Naive B cell (primary cell): ENCODE measurements at places on chromosomes 6 and 20.

- no peak for DNase-seq
Observed at GRCh38 chr6:3334555-3334954, 75.8 kb downstream of the PSMG4 start.

DNA sequence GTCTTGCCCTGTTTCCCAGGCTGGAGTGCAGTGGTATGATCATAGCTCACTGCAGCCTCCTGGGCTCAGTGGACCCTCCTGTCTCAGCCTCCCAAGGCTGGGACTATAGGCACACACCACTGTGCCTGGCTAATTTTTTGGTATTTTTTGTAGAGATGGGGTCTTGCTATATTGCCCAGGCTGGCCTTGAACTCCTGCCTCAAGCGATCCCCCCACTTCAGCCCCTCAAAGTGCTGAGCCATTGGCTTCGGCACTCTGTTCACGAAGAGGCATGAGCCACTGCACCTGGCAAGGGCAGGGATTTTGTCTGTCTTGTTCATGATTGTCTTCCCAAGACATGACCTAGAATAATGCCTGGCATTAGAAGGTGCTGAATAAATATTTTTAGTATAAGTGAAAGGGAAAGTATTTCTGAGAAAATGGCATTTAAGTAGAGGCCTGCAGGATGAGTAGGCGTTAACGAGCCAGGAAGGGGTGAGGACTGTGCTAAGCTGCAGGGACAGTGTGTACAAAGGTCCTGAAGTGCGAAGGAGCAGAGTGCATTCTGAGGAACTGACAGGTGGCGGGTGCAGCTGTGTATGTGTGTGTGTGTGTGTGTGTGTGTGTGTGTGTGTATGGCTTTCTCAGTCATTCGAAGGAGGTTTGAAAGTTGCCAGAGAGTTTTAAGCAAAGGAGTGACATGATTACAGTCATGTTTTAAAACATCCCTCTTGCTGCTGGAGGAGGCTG, 43.0 kb downstream of the VEGFA start:
- DNase-seq: no peak

DNA sequence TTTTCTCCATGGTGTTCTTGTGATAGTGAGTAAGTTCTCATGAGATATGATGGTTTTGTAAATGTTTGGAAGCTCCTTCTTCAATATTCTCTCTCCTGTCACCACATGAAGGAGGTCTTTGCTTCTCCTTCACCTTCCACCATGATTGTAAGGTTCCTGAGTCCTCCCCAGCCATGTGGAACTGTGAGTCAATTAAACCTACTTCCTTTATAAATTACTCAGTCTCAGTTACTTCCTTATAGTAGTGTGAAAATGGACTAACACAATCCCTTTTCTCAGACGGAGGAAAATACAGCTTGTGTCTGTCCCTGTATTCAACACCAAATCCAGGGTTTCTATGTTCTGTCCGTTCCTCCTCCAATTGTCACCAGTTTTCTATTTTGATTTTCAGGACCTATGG, 181.0 kb downstream of the ALDH8A1 start:
- DNase-seq: no peak

GRCh38 chr6:82840571-82840970, 225.1 kb downstream of the UBE3D start:
- DNase-seq: no peak

GRCh38 chr20:63520934-63521601, 503 bp downstream of the PPDPF start:
- DNase-seq: peak; percentile 39

- DNase-seq: no peak
Observed at GRCh38 chr6:99822741-99823512, 171.1 kb downstream of the MCHR2 start.

DNA sequence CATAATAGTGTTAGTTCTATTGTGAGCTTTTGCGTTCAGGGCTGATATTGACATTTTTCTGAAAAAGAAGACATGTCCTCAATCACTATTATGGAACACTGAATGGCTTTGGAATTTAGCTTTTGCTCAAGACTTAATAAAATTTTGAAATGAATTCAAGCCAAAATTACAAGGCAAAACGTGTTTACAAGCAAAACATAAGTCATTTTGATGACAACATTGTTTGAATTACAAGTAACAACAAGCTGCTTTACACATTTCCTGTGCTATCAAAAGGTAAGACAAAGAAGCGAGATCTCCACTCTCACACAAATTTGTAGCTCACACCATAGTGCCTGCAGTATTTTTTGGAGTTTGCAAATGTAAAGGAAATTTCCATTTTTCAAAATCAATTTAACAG, 37.4 kb downstream of the POU3F2 start:
- no peak for DNase-seq

DNA sequence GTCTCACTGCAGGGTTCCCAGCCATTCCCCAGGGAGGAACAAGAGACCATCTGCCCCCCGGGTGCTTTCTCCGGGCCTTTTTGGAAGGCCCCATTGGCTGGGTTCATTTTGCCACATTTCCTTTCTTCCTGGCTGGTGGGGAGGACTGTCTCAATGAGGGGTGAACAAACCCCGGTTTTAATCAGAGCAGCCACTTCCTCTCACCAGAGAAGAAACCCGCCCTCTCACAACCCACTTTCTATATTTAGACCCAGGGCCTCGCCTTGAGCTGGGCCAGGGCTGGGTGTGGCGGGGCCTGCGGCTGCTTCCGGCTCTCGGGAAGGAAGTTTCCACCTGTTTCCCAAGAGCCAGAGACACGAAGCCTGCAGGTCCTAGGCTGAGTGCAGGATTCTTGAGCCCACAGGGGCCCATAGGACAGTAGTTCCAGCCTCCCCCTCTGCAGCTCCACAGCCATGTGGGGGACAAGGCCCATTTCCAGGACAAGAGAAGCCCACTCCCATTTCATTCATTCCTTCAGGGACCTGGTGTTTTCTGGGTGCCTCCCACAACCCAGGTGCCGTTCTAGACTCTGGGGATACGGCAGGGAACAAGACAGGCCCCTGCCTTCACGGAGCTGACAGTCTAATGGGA, 41.8 kb downstream of the RBM38 start:
- DNase-seq: peak; percentile 81

DNA sequence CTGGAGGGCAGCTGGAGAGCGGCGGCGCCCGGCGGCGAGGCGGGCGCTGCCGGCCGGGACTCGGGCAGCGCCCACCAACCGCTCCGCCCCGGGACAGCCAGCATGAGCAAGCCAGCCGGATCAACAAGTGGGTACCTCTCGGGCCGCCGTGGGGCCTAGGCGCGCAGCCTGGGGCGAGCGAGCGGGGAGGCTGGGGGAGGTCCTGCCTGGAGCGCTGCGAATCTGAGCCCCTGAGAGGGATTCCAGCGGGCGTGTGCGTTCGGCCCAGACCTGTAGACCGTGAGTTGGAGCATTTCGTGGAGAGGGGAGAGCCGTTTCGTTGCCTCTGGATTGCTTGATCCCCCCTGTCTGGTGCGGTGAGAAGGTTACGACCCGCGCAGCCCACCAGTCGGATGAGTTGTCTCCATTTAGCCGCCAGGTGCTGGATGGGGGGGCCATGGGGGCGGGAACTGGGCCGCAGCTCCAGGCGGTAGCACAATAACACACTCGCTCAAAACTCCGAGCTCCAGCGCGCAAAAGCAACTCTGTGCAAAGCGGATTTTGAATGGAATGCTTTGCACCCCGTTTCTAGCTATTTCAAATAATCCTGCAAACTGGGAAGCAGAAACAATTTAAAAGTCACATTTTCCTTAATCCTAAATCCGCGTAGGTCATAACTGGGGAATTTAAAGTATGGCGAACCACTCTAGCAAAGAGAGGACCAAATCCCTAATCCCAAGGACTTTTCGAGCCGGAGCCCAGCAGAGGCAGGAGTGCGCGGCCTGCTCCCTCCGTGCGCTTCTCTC, 1.0 kb downstream of the NR2E1 start:
- no peak for DNase-seq

GRCh38 chr6:168415098-168415992, 25.6 kb upstream of the SMOC2 start:
- DNase-seq: no peak

GRCh38 chr20:8447262-8448120, 315.4 kb downstream of the PLCB1 start:
- no peak for DNase-seq

- DNase-seq: no peak
Observed at GRCh38 chr6:130298258-130298657, 67.6 kb upstream of the TMEM200A start.

DNA sequence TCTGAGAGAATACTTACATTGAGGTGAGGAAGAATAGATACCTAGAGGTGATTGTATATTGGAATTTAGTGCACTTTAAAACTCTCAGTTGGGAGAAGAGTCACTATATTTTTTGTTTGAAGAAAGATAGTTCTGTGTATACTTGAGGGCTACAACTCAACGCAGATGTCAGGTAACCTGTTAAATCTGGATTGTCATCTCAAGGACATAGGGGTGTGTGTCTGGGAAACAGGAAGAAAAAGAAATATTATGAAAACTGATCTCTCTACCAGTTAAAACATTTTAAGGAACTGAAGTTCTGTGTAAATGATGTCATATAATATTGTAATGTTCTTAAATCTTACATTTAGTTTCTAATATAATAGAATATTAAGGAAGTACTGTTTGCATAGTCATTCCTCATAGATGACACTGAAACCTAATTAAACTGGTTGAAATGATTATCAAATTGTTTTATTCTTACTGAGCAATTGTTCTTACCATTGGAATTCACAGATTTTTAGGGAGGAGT, 86.2 kb downstream of the SMAP1 start:
- no peak for DNase-seq

- DNase-seq: no peak
Observed at GRCh38 chr6:105294129-105294528, 108.8 kb downstream of the PREP start.

- DNase-seq: no peak
Observed at GRCh38 chr6:153644000-153644399, 395.0 kb upstream of the OPRM1 start.

- DNase-seq: no peak
Observed at GRCh38 chr6:44896701-44897100, 431.4 kb upstream of the RUNX2 start.

- no peak for DNase-seq
Observed at GRCh38 chr6:113526995-113527394, 330.1 kb upstream of the MARCKS start.

DNA sequence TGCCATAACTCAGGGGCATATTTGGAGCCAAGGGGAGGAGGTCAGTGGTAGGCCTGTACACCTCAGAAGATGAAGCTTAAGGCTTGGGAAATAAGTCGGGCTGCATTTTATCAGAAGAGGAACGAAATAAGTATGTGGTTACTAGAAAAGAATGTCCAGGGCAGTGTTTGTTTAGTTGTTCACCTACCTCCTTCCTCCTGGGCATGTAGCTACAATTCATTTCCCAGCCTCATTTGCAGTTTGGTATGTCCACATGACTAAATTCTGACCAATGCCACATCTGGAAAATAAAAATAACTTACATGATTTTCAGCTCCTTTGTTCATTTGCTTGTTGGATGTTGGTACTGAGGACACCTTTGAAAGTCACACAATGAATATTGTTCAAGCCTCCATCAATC, 294.5 kb upstream of the RGS17 start:
- DNase-seq: no peak

GRCh38 chr20:44598423-44599305, 16.3 kb downstream of the PKIG start:
- no peak for DNase-seq

- DNase-seq: no peak
Observed at GRCh38 chr20:24158281-24158680, 169.7 kb upstream of the GGTLC1 start.

GRCh38 chr20:1632178-1632577, 12.4 kb upstream of the SIRPB1 start:
- no peak for DNase-seq

- no peak for DNase-seq
Observed at GRCh38 chr6:26121141-26122004, 34.1 kb downstream of the HFE start.

DNA sequence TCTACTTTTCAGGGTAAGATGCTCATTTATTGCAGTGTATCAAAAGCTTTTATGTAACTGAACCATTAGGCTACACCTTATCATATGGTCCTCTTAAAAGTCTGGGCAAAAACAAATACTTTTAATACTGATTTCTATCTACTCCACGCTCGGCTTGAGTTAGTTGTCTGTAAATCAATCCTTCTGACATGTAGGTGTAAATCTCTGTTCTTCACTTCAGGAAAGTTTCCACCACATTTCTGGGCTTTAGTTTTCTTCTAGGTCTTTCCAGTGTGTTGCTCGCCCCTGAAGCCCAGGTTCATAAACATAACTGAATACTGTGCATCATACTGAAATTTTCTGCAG, 89.2 kb upstream of the RNF217 start:
- DNase-seq: no peak

- DNase-seq: no peak
Observed at GRCh38 chr20:17358854-17359253, 132.0 kb downstream of the PCSK2 start.

DNA sequence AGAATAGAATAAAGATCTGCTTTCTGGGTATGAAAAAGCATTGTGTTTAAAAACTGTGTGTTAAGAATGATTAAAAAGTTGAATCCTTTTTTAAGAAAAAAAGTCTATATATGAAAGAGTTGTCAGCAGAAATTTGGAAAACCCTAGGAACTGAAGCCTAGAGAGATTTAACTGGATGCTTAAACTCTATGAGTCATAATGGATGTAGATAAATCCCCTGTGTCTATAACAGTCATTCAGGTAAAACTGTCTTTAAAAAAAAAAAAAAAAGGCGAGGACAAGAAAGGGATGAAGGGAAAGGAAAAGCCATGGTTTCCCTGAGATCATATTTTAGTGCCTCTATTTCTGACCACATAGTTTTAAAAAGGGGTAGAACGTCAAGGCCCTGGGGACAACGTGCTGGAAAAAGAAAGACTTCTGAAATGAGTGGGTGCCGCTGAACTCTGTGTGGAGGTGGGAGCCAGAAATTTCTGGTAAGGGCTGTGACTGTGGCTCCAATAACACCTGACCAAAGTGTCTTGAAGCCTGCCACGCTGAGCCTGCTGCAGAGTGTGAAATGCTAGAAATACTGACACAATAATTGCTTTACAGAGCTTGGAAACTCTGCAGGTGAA, 302.6 kb upstream of the ARID1B start:
- no peak for DNase-seq

DNA sequence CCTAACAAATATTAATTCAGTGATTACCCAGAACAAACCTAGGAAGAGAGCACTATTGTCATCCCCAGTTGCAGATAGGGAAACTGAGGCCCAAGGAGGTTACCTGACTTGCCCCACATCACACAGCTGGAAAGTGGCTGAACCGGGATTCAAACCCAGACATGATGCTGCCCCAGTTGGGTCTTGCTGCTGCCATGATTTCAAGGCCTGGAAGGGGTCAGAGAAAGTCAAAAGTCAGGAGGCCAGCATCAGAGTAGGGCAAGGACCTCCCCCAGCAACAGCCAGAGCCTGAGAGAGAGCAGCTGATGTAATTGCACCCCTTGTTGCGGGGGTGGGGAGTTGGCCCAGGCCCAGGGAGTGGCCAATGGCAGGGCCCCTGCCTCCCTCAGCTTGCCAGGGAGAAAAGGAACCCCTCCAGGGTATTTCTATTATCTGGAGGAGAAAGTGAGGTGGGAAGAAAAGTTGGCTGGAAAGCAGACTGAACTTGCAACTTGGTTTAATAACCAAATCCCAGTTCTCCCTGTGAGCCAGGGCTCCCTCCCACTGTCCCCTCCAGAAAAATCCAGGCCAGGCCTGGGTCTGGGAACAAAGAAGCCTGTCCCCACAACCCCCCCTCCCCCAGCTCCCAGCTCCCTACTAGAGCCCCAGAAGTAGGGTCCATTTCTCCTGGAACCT, 83.6 kb downstream of the MRPL14 start:
- no peak for DNase-seq
